ENCODE measurements at places on chromosomes 6 and 20. TPM values are rescaled to one million over a fixed set of nuclear protein-coding genes. Genes with fewer than 3 reads are reported as not detected.
A peak's percentile ranks its signal among the peaks of the same experiment; 100 is the strongest.

Gene DEFB115
- not detected for total RNA-seq

Gene MUC22
- not detected for total RNA-seq

GRCh38 chr20:22974354-22974753 lies 60.8 kb upstream of the SSTR4 start:
- DNase-seq, result no peak

DNA sequence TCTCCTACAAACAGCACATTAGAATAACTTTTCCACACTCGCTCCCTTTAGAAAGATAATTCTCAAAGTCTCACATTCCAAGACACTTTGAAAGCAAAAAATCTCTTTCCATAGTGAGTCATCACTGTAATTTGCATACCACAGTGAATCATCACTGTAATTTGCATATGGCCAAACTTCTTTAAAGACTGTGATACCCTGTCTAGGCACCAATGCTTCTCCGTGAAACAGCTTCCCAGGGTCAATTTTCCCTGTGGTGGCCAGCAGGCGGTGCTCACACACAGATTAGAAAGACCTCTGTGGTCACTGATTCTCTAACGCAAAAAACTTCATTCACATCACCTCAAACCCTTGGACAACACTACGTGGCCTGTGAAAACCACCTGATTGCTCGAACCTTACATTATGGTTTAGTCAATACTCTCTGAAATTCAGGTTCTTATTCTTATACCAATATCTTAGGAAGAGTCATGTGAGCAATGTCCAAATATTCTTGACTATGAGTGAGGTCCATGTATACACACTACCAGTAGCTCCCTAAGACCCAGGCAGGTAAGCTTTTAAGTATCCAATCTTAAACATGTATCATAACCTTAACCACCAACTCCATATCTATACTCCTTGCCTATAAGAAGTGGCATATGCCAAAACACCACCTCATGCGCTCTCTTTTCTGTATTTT lies 78.5 kb upstream of the PHACTR1 start:
- peak; percentile 78 for DNase-seq

DNA sequence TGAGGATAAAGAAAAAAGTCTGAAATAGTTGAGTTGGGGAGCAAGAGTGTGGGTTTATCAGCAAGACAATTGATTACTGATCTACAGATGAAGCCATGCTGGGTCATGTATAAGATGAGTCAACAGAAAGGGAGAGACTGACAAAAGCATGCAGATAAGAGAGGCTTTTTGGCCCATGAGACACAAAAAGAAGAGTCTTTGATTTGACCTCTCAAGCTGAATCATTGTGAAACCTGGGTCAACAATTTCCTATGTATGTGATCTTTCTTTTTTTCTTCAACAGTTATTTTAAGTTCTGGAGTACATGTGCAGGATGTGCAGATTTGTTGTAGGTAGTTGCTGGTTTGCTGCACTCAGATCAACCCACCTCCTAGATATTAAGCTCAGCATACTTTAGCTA lies 15.9 kb downstream of the RIMS1 start:
- no peak for DNase-seq

Gene SLC22A16
- not detected for total RNA-seq

DNA sequence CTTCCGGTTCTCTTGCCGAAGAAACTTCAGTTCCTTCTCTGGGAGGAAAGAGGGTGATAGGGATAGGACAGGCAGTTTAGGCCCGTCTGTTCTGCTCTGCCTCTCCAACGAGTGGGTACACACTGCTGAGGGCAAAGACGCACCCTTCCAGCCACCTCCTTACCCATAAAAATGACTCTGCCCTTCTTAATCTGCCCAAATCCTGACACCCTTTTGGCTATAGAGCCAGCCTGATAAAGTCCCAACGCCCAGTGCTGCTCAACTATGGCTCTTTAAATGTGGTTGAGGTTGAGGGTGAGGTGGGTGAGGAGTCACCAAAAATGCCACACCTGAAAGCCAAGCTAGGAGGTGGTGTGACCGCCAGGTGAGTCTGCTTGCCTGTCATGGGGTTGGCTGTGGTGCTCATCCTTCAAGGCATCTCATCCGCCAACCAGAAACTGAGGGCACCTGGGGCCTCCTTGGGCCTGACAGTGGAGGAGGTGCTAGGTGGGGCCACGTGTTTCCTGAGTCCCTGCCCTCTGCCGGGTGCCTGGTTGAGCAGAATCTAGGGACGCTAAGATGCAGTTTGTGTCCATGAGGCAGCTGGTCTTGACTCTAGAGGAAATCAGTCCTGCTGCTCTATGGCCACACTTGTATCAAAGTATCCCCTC lies 16.3 kb downstream of the CCDC167 start:
- DNase-seq, result no peak

Gene VSTM2L
- 11.1 TPM for total RNA-seq

Data from cardiac septum (tissue), 1 donor.